ENCODE measurements at places on chromosomes 7 and 10.
A peak's percentile ranks its signal among the peaks of the same experiment; 100 is the strongest.

GRCh38 chr10:13054844-13055243 lies 45.1 kb upstream of the OPTN start:
- no peak for DNase-seq

DNA sequence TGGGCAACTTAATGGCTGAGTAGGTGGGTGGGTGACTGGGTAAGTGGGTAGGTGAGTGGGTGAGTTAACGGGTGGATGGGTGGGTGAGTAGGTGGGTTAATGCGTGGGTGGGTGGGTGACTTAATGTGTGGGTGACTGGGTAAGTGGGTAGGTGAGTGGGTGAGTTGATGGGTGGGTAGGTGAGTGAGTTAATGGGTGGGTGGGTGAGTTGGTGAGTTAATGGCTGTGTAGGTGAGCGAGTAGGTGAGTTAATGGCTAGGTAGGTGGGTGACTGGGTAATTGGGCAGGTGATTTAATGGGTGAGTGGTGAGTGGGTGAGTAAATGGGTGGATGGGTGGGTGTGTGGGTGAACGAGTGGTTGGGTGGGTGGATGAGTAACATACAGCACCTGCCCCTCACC lies 243.0 kb upstream of the MGMT start:
- no peak for DNase-seq

DNA sequence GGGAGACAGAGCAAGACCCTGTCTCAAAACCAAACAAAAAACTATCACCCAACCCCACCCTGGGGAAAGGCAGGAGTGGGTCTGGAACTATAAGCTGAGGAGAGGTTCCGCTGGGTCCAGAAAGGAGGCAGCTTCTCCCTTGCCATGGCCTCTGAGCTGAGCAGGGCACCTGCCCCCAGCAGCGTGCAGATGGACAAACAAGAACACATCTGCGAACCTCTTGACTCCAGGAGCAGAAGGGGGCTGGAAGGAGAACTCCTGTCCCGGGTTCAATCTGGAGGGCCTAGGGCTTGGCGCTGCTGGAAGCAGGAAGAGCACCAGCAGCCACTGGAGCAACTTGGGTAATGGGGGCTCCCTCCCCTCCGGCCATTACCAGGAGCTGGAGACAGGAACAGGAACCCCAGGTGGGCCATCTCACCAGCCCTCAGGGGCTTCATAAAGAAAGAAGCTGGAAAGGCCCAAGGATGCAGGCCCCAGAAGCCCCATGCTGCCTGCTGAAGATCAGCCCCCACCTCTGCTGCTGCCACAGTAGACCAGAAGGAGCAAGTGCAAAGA lies 19.0 kb upstream of the PPIF start:
- no peak for DNase-seq

DNA sequence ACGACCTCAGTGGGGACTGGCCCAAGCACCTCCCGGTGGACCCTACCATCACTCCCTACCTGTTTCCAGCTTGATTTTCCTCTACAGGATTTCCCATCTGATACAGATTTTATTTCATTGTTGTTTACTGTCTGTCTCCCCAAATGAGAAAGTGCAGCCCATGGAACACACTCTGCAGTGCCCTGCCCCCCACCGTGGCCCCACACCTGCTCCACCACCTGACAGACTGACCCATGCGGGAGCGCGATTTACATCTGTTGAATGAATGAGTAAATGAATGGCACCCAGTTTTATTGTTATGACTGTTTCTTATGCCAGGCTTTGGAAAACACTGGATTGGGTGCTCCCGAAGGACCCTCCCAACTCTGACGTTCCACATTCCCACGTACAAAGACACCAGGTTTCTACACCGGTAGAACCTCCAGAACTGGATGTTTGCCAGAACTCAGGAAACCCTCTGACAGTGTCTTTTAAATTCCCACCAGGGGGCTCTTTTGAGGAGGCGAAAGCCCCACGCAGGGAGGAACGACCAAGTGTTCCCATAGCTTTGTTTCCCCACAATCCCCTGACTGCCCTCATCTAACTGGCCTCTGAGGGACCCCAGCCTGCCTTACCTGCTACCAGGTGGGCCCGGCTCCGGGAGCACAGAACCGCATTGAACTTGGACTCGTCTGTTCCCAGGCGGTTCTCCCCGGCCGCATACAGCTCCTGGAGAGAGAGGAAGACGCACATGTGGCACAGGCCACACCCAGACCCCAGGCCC lies 29.0 kb downstream of the PLAC9 start:
- DNase-seq: no peak

DNA sequence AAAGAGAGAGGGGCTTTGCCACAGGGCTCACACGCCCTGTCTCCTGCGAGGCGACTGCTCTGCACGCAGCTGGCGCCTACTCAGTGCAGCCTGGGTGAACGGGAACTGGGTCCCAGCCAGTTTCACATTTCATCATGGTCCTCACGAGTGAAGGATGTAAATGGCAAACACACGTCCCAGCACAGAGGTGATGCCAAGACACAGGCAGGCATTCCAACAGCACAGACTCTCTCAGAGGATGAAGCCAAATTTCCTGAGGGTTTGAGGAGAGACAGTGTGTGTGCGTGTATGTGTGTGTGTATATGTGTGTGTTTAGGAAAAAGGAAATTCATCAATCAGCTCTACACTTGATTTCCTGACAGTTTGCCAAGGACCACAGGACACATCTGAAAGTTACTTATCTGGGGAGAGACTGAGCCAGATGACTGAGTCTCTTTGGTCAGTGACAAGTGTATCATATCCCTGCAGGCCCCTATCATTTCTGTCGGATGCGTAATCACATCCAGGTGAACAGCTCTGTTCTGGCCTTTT lies 53.9 kb downstream of the CHST15 start:
- no peak for DNase-seq

- no peak for DNase-seq
Measured at GRCh38 chr7:152145853-152146466, 120.5 kb downstream of the GALNT11 start.

- DNase-seq: no peak
Measured at GRCh38 chr10:103888113-103888841, 29.7 kb downstream of the STN1 start.

- DNase-seq: no peak
Measured at GRCh38 chr10:107544706-107545520, 380.4 kb upstream of the SORCS1 start.

- DNase-seq: no peak
Measured at GRCh38 chr7:4523219-4523618, 158.9 kb upstream of the FOXK1 start.

DNA sequence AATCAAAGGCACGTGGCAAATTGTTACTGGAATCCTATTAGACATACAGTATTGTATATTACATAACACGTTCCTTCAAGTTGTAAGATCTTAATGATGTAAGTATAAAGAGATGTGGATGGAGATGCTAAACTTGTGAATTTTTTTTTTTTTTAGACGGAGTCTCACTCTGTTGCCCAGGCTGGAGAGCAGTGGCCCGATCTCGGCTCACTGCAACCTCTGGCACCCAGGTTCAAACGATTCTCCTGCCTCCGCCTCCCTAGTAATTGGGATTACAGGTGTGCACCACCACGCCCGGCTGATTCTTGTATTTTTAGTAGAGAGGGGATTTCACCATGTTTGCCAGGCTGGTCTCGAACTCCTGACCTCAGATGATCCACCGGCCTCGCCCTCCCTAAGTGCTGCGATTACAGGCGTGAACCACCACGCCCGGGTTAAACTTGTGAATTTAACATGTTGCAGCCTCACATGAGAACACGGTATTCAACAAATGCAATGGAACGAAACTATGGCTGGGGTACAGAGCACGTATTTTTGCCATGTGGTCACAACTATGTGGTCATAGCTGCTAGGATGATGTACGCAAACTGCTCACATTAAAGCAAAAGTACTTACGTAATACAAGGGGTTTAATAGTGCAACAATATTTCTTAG lies 818 bp upstream of the SUPV3L1 start:
- peak; percentile 20 for DNase-seq

- DNase-seq: no peak
Measured at GRCh38 chr7:44936322-44936721, 42.5 kb downstream of the MYO1G start.

- no peak for DNase-seq
Measured at GRCh38 chr7:35854311-35854710, 53.5 kb downstream of the SEPTIN7 start.

- DNase-seq: no peak
Measured at GRCh38 chr10:61882621-61883370, 18.7 kb upstream of the ARID5B start.

- no peak for DNase-seq
Measured at GRCh38 chr7:107613948-107614347, 33.9 kb downstream of the BCAP29 start.

GRCh38 chr7:148963583-148964482 lies 64.5 kb downstream of the PDIA4 start:
- no peak for DNase-seq

GRCh38 chr10:72946963-72947362 lies 7.6 kb downstream of the PLA2G12B start:
- no peak for DNase-seq

DNA sequence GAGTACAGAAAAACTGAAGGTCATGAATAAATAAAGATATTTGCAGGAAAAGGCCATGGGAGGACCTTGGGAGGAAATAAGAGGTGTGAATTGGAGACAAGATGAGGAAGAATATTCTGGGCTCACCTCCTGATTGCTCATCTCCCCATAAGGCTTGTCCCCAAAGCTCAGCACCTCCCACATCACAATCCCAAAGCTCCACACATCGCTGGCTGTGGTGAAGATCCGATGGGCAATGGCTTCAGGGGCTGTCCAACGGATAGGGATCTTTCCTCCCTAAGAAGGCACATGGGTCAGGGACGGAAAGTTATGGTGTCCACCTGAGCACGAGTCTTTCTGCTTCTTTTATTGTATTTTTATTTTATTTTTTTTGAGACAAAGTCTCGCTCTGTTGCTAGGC lies 12.9 kb downstream of the ZYX start:
- no peak for DNase-seq

DNA sequence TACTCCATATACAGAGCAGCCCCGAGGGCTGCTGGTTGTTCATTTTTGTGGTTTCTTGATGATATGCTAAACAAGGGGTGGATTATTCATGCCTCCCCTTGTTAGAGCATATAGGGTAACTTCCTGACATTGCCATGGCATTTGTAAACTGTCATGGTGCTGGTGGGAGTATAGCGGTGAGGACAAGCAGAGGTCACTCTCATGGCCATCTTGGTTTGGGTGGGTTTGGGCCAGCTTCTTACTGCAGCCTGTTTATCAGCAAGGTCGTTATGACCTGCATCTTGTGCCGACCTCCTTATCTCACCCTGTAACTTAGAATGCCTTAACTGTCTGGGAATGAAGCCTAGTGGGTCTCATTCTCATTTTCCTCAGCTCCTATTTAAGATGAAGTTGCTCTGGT lies 31.3 kb downstream of the GNAT3 start:
- DNase-seq: no peak

- no peak for DNase-seq
Measured at GRCh38 chr7:106775552-106775936, 89.5 kb upstream of the PIK3CG start.

GRCh38 chr10:110610308-110610774 lies 33.8 kb upstream of the RBM20 start:
- peak; percentile 31 for DNase-seq

- no peak for DNase-seq
Measured at GRCh38 chr10:63553031-63553430, 31.8 kb downstream of the REEP3 start.

DNA sequence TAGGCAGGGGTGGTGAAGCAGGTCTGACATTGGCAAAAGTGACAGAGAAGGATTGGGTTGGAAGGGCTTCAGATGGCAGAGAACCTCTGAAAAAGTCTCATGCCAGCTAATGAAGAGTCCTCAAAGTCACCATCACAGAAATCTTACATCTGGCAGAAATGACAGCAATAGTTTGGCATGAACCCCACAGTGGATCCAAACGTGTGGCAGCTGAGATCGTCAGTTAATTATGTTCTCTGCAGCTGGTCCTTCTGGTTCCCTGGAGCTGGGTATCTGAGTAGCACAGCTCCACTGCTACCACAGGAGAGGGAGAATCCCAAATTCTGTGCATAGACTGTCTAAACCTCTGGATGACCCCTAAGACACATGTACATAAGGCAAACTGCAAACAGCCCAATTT lies 73.4 kb downstream of the ALOX5 start:
- no peak for DNase-seq

- no peak for DNase-seq
Measured at GRCh38 chr10:124614003-124614659, 130.0 kb downstream of the FAM53B start.

GRCh38 chr10:120574981-120575380 lies 118.0 kb downstream of the PLPP4 start:
- DNase-seq: no peak

DNA sequence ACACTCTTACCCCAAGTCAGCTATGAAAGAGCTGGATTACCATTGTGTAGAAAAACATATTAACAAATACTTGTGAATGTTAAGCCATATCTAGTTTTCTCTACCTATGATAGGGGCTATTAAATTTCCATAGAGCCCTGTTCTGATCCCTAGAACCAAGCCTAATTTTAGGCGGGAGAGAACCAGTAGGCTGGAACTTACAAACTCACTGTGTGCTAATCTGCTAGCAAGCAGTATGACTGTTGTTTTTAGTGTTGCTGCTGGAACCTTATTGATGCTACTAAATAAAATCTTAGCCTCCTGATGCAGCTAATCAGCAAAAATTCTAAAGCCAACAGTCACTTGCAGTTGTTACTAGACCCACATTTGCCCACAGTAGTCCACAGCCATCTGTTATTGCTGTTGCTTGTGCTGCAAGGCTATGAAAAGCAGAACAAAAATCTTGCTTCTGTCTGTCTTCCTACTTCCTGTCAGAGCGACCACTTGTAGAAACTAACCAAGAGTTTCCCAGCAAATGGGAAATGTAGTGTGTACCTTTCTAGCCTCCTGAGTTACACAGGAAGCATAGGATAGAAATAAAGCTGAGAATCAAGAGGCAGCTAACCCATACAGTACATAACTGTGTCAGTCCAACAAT lies 368.4 kb downstream of the ARL4A start:
- no peak for DNase-seq

GRCh38 chr10:30893208-30893607 lies 138.5 kb downstream of the ZNF438 start:
- no peak for DNase-seq

DNA sequence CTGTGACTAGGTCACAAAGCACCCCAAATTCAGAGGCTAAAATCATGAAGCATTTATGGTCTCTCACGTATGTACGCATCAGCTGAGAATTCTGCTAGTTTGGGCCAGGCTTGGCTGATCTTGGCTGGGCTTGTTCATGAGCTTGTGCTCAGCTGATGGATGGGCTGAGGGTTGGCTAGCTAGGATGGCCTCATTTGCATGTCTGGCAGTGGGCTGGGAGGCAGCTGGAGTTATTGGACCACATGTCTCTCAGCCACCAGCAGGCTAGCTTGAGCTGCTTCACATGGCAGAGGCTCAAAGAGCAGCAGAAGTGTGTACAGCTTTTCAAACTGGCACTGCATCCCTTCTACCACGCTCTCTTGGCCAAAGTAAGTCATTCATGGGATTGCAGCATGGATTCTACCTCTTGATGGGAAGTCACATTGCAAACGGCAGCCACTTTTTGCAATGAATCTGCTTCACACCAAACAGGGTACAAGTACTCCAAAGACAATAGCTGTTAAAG lies 770.3 kb downstream of the TYW1 start:
- DNase-seq: no peak

- DNase-seq: no peak
Measured at GRCh38 chr7:76133839-76134238, 67.9 kb upstream of the SRRM3 start.
